Hepatic stellate cell (primary cell): ENCODE measurements at places on chromosomes 12 and 14.
A peak's percentile ranks its signal among the peaks of the same experiment; 100 is the strongest.

GRCh38 chr12:2290091-2290490 is 237.3 kb downstream of the CACNA1C start:
- DNase-seq: no peak

DNA sequence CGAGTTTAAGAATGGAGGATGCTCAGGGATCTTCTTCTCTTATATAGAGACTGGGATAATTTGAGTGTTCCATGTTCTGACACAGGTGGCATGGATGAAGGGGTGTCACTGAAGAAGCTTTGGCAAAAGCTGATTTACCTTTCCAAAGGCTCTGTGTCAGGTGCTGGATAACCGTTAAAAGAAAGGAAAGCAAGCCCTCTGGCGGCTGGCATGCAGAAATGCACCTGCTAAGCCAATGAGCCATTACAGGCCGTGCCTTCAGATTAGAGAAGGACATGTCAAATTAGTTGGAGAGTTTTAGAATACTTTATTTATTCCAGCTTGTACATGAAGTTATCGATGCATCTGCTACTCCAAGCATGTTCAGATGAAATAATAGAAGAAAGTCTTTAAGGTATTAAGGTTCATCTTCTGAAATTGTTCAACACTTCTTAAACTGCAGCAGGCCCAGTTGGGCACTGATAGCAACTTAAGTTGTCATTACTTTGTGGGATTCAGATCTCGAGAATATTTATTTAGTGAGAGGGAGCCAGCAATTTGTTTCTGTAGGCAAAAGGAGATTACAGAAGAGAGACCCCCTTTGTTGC is 678.2 kb downstream of the NRXN3 start:
- no peak for DNase-seq

GRCh38 chr12:102675672-102676071 is 195.3 kb upstream of the IGF1 start:
- DNase-seq: no peak

- DNase-seq: peak; percentile 18
These were observed 18.1 kb downstream of the VDR start for GRCh38 chr12:47886510-47887240.

DNA sequence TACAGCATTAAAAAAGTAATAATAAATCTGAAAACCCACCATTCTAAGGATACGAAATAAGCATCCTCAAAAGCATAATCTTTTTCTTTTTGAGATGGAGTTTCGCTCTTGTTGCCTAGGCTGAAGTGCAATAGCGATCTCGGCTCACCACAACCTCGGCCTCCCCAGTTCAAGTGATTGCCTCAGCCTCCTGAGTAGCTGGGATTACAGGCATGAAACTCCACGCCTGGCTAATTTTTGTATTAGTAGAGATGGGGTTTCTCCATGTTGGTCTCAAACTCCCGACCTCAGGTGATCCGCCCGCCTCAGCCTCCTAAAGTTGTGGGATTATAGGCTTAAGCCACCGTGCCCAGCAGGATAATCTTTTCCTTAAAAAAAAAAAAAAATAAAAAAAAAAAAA is 4.3 kb downstream of the CCNT1 start:
- DNase-seq: no peak
